ENCODE measurements at places on chromosomes 7 and 10.

GRCh38 chr10:99426689-99427088 is 3.7 kb downstream of the GOT1 start:
- DNase-seq: no peak

- no peak for DNase-seq
Measured at GRCh38 chr10:93873420-93874115, 20.2 kb upstream of the SLC35G1 start.

- DNase-seq: no peak
Measured at GRCh38 chr10:125792342-125793300, 17.0 kb upstream of the MMP21 start.

DNA sequence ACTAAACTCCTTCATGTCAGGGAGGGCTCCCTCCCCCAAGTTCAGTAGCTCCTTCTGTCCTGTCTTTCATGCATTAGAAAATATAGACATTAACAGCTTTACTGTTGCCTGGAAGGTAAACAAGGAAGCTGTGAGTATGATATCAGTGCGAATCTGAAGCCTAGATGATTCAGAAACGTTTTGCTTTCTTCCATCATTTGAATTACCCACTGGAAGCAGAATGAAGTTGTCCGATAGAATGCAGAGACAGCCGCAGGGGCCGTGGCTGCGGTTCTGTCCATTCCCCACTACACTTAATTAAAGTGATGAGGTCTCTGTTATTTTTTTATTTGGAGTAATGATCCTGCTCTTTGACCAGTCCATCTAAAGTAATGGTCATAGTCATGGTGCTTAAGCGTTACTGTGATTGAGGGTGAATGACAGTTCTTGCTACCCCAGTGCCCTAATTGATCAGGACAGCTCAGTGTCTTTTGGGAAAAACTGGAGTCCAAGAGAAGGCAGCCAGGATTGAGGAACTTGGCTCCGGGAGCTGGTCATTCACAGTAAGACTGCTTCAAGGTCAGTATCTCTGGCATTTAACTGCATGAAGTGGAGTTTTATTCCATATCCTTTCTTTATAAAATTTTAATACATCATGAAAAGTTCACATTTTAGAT is 69.9 kb downstream of the PTPRE start:
- DNase-seq: no peak

DNA sequence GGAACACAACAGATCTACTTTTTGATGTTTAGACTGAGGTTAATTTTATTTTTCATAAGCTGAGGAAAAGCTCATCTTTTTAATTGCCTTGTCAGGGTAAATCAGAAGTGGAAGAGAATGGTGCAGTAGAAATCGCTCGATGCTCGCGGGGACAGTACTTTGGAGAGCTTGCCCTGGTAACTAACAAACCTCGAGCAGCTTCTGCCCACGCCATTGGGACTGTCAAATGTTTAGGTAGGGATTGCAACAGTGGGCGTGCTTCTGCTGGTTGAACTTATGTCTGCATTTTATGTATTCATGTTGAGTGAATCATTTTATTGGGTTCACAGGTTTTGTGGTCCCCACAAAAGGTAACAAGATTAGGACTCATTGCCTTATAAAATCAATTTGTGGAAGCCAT is 11.7 kb upstream of the HBP1 start:
- DNase-seq: no peak

DNA sequence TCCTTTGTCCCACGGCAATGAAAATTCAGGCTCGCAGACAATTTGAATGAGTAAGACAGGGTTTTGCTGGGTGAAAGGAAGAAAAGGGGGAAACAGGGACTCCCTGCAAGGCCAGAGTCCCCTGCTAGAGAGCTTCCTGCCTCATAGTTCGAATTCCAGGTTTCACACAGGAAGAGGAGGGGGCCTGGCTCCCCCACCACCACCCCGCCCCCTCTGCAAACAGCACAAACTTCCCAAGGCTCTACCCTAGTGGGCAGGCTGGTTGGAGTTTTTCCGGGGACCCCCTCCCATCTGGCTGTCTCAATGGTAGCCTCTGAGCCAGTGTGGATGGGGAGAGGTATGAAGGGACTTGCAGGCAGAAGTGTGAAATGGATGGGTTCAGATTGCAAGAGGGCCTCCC is 57.4 kb upstream of the NEBL start:
- DNase-seq: no peak

DNA sequence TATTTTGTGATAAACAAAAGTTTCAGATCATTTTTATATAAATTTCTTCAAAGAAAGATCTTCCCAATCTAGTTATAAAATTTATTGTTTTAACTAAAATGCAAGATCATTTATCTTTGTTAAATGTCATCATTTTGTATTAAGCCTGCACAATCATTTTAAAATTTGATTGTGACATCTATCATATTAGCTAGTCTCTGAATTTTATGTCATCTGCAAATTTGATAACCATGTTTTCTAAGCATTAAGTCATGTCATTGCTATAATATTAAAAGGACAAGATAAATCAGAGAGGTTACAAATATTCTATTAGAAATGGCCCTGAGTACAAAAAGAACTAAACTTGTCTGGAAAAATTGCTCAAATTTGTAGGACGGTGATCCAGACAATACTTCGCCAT is 175.9 kb downstream of the PTN start:
- no peak for DNase-seq

GRCh38 chr10:78578929-78579328 is 489.8 kb upstream of the ZMIZ1 start:
- no peak for DNase-seq

DNA sequence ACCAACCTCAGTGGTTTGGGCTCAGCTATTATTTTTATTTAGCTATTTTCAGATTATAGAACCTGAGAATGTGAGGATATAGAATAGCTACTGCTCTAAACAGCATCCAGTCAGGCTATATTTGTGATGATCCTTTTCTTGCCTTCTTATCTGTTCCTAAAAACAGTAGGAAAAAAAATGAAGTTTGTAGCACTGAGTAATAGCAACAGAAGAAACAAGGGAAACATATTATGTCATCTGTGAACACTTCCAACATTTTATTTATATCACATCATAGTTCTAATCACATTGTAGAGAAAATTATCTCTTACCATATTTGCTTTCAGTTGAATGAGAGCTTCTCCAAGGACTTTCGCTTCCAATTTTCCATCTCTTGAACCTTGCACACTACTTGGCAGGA is 229.6 kb upstream of the PTPRZ1 start:
- DNase-seq: no peak

DNA sequence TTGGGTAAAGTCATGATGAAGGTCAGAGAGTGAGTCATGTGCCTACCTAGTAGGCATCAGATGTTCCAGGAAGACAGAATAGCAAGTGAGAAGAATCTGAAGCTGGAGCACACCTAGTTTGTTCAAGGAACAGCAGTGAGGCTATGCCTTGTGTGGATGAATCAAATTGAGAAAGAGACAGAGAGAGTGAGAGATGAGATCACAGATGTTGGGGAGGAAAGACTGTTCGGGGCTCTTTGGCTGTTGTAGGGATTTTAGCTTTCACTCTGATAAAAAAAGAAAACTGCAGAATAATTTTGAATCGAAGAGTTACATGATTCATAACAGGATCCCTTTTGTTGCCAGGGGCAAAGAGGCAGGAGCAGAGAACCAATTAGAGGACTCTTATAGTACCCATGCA is 6.3 kb downstream of the LIPF start:
- DNase-seq: no peak

GRCh38 chr7:90625051-90625450 is 28.9 kb downstream of the CDK14 start:
- no peak for DNase-seq

DNA sequence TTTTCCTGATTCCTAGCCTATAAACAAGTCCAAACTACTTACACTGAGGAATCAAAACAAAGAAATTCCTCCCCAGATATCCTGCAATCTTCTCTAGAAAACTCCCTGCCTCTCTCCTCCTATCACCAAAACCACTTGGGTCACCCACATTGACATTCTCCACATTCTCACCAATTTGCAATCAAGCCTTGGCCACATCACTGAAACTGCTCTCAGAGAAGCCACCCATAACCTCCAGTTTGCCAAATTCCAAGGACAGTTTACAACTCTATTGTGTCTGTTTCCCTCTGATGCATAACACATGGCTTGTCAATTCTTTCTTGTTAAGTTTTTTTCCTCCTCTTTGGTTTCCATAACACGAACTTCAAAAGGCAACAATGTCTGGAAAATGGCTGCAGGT is 233.5 kb downstream of the XPNPEP1 start:
- no peak for DNase-seq

GRCh38 chr10:43674553-43675210 is 26.0 kb upstream of the ZNF32 start:
- DNase-seq: no peak

DNA sequence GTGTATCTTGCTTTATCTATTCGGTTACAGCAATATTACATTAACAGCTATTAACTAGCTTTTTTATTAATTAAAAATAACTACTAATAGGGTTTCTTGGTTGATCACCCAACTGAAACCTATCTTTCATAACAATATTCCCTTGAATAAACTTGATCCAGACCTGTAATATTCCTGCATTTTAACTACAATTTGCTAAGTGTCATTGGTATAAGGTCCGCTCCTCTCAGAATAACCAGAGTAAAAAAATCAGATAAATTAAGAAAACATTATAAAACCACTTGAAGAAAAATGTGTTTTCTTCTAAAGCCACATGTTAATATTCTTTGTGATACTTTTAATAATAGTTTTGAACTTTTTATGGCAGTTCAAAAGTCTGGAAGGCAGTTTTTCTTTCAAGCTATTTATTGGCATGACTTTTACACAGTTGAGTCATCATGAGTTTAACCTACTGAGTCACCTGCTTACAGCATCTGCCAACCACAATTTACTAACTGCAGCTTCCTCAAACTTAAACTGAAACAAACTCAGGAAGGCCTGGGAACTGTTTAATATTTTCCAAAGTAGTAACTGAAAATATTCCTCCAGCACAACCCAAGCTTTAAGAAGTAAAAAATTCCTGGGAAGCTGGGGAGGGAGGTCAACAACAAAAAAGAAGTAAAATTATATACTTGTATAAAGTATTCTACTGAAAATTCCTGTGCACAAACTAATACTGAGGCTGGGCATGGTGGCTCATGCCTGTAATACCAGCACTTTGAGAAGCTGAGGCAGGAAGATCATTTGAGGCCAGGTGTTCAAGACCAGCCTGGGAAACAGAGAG is 103.2 kb downstream of the NRBF2 start:
- DNase-seq: peak; percentile 85
